ENCODE measurements at places on chromosomes 6 and 20.

GRCh38 chr6:89433252-89434149, 549 bp downstream of the ANKRD6 start:
- DNase-seq, result peak; percentile 32

DNA sequence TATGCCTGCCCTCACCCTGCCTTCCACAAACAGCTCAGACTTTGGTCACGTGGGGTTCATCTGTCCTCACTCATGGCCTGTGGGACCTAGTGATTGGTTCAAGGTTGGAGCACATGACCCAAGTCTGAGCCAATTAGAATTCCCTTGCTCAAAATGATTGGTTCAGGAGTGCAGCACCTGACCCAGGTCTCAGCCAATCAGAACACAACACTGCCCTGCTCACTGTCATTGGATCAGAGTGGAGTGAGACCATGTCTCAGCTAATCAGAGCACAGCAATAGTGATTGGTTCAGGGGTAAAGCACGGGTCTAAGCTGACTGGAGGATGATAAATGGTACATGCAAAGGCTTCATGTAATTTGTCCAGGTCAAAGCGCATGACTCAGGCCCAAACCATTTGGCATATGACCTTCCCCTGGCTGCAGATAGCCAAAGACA, 102.2 kb downstream of the PREX1 start:
- DNase-seq, result no peak

- DNase-seq, result no peak
Observed at GRCh38 chr6:130647246-130647645, 180.0 kb upstream of the SMLR1 start.

DNA sequence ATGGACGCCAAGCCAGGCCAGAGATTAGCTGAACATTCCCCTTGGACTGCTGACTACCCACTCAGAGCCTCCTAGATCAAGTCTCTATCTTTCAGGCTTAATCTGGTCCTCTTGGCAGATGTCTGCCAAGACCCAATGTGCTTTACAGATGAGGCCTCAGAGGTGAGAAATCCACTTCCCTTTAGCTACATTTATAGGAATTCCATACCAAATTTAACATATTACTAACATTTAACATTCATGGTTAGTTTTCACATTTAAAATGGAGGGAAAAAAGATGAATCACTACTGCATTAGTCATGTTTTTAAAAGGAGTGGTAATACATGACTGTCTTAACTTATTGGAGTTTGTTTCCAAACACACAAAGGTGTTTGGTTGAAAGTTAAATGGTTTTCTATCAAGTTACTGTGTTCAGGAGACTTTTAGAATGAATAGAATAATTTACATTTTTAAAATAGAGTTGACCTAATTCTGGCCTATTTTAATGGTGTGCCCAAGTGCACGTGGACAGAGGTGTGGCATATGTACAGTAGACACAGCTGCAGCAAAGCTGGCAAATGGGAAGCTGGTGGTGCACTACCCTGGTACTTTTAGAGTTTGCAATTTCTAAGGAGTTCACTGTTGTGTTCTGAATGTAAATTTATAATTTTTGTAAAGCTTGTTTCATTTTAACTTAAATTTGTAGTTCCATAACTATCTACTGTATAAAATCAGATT, 41.9 kb upstream of the CALHM6 start:
- DNase-seq, result no peak

- no peak for DNase-seq
Observed at GRCh38 chr6:134373282-134373922, 55.5 kb upstream of the SGK1 start.

DNA sequence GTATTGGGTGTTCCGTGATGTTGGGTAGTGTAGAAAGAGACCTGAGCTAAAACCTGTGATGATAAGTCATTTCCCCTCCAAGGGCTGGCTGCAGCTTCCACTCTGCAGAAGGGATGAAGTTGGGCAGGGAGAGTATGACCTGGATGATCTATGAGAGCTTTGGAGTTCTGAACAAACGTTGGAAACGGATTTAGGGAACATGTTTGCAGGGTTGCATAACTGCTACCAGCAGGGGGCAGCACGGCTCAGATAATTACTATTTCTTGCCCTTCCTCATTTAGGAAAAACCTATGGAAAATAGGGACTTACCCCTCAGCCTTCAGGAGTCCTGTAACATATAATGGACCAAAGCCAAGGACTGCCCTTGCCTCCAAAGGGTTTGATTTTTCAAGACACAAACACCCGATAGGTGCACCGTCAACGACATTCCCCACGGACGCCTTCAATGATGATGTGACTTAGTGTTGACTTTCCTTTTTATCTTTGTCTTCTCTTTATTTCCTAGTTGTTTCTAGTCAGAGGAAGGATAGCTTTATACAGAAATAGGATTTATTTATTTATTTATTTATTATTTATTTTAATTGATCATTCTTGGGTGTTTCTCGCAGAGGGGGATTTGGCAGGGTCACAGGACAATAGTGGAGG, 164.9 kb upstream of the SASH1 start:
- peak; percentile 69 for DNase-seq

DNA sequence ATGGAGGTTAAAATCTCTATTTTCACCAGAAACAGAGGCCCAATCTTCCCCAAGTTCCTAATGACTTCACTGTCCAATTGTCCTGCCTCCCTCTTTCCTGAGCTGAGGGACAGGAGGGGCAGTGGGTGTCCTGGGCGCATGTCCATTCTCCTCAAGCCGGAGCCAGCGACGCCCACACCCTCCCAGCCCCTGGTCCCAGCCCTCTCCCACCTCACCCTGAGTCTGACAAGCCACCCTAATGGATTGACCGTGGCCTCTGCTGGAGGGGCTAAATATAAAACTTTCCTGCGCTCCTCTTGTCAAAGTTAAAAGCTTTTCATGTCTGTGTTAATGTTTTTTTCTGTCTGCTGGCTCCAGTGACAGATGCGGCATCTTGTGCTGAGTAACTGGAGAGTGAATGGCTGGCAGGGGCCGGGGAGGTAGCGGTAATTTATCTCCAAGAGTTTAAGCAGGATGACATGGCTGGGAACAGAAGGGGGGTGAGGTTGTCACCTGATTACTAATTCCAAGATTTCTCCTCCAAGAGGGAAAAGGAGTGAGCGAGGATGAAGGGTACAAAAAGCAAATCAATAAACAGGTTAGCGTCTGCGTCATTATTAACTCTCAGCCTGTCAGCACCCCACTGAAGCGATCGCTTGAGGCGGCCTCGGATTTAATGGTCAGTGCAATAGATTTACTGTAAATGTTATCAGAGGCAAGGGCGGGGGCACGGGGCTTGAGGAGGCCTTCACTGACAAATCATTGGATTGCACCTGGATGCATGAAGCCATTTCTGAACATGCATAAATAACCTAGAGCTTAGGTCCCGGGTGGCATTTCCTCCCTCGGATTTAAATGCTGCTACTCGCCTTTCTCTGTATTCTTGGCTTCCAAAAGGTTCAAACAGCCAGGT, 118.1 kb upstream of the MAFB start:
- DNase-seq, result no peak

DNA sequence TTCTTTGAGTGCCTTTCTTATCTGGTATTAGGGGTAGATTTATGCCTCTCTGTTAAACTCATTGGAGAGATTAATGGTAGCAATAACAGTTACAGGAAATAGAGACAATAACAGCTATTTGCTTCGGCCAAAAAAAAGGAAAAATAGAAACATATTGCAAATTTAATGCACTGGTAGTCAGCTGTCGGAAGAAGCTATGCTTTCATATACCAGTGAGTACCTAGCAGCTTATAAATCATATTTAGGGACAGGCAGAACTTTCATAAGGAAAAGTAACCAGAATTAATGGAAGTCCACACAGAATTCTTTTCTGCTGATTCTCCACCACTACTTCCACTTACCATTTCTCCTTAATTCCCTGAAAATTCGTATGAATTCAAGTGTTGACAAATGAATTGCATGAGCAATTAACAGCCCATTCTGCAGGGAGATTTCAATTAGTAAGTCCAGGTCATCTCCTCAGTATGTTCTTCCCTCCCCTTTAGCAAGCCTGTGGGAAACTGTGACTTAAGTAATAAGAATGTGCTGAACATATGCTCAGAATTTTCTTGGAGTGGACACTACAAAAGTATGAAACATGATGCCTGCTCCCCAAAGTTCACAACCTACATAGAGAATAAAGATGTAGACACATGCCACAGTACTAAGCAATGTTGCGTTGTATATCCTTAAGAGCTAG, 196.7 kb upstream of the KCNQ5 start:
- DNase-seq, result no peak

GRCh38 chr20:63290677-63291472, 2.1 kb upstream of the COL20A1 start:
- DNase-seq, result peak; percentile 86

GRCh38 chr6:154239392-154239791, 117.2 kb downstream of the IPCEF1 start:
- DNase-seq, result no peak

DNA sequence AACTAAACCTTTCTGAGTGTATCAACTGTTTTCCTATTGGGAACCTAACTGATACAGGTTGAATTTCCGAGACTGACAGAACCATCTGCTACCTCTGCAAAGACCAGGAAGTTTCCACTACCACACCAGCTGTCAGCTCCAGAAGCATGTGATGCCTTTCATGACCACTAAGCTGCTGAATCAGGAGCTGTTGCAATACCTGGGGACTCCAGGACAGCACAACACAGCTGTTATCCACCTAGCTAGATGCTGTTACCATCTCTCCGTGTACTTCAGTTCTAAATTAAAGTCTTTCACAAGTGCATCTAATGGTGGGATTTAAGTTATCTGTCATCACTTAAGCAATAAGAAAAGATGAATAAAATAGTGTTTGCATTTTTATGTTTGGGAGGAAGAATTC, 158.2 kb upstream of the IMPG1 start:
- DNase-seq, result peak; percentile 12

DNA sequence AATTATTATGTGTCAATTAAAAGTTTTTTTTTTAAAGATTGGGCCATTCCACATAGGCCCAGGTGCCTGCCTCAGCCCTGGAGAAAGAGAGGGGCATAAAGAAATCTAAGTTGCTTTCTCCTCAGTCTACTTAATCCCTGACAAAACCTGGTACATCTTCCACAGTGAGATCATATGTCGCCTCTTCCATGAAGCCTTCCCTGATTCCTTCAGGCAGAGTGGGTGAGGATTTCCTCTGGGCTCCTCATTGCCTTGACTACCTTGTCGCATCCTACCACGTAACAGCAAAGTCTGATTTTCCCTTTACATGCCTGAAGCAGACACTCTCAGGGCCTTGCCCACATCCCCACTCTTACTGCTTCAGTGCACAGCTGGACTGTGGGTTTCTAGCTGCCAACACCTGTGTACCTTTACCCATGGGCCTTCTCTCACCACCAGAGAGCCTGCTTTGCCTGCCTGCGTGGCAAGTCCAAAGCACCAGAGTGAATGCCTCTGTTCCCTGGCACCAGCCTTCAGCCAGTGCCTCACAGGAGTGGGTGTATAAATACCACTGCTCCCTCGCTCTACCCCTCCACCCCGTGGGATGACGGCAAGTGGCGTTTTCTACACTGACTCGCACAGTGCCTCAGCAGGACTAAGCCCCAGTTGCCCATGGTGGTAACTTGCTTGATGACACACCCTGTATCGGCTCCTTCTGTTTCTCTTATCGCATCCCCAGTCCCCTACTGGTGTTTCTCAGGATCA, 68.0 kb downstream of the EYA2 start:
- DNase-seq, result no peak

GRCh38 chr6:115843945-115844344, 216.7 kb downstream of the FRK start:
- no peak for DNase-seq

DNA sequence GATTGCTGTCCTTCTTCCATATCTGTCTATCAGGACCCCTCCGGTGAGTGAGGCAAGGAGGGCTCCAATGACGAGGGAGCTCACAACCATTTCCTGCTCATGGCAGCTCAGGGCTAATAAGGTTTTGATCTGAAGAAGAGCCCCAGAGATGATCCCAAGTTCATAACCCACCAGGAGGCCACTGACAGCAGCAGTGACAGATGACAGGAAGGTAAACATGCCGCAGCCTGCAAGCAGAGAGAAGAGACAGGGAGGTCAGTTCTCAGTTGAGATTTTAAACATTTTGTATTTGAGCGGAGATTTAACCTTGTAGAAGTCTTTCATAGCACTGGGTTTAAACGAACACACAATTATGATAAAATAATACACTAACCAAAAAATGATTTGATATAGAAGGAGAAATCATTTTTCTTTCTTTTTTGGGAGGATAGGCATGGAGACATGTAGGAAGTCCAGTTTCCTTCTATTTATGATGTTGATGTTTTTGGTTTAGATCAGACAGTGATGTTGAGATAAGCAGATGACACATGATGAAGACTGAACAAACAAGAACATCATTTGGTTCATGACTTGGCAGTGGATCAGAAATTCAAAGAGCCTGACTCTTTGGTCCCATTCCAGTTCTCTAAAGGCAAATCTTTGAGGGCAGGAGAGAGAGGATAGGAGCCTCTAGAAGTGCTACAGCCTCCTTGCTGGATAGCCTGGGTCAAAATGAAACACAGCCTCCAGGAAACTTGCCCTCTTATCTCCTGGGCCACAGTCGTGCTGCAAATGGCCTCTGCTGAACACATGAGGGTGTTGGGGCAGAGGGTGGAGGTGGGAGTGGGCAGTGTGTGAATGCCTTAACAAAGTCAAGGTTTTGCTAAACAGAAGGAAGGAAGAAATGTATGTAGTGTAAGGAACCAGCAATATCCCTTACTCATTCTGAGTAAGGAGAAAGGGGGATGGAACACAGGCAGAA, 22.6 kb downstream of the SLC2A12 start:
- DNase-seq, result no peak

- no peak for DNase-seq
Observed at GRCh38 chr20:271069-271468, 13.5 kb downstream of the DEFB132 start.
